Right renal cortex interstitium (tissue), 3 donors: ENCODE measurements at places on chromosomes 1 and 21.

DNA sequence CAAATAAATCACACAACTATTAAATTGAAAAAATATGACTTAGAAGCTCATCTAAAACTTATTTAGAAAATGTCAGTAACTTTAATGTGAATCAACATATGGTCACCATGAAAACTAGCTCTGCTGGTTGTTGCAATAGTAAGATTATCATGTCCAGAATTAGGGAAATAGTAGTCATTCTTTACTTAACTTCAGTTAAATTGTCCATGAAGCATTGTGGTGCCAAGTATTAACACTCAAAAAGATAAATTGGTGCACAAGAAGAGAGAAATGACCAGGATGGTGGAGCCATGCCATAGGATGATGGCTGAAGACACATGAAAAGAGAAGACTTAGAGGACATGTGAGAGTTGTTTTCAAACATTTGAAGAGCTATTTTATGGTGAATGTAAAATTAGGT, 130.2 kb upstream of the PTGFR start:
- no peak for DNase-seq

- DNase-seq = no peak
Measured at GRCh38 chr1:25197982-25198662, 34.2 kb downstream of the SYF2 start.

DNA sequence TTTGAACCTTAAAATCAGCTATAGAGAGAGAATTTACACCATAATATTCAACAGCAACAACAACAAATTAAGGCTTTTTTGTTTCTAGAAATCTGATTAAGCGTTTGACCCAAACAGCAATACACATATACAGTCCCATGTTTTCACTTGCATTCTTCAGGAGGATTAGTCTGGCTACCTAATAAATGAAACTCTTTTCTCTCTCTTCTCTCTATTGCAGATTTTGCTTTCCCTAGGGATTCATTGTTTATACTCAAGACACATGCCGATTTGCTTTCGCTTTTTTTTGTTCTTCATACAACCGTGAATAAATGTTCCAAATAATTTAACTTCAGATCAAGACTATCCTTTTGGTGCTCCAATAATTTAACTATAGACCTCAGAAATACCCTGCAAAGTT, 162.4 kb upstream of the PTBP2 start:
- no peak for DNase-seq

DNA sequence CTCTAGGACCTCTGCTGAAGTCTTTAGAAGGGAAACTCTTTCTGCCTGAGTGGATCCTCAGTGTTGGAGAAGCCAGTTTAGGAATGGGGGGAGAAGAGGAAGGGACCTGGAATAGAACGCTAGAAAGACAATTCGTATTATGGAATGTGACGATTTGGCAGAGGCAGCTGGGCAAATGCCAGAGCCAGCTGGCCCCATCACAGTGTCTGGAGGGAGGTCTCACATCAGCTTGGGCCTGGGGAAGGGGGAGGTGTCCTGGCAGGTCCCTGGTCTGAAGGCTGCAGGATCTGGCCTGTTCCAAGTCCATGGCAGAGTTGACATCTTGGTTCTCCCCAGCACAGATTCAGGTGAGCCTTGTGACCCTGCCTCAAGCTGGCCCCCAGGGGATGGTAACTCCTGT, 11.3 kb downstream of the TMCC2 start:
- DNase-seq = no peak

- no peak for DNase-seq
Measured at GRCh38 chr1:37493336-37494098, 19.1 kb downstream of the ZC3H12A start.

GRCh38 chr21:43854773-43855633, 10.0 kb upstream of the AGPAT3 start:
- DNase-seq = no peak

GRCh38 chr1:50163680-50164079, 55.0 kb downstream of the ELAVL4 start:
- DNase-seq = no peak

DNA sequence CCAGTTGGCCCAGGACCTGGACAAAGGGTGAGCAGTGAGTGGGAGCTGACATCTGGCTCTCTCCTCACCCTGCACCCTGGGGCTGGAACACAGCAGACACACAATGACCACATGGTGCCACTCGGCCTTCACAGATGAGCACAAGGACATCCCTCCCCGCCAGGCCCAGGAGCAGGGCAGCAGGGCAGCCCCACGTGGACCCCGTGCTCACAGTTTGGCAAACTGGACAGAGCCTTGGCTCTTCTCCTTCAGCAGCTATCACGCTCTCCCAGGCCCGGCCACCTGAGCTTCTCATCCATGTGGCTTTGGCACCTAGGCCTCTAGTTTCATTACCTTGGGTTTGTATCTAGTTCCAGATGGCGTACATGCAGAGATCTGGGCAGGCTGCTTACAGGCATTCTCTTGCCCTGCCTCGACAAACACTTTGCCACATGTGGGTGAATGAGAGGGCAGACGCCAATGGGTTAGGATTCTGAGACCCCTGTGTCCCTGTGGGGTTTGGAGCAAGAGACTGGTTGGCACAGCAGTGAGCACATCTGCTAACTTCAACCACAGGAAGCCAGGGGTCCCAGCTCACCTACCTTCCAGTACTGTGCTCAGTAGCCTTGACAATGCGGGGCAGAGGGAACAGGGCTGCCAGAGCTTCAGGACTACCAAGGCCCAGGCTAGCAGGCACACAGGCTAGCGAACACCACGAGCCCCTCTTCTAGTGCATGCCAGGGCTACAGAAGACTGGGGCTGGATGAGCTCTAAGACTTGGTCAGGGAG, 3.4 kb upstream of the PTPRF start:
- no peak for DNase-seq

- DNase-seq = no peak
Measured at GRCh38 chr1:236201786-236202185, 59.4 kb downstream of the GPR137B start.

GRCh38 chr1:109794319-109795132, 30.8 kb upstream of the EPS8L3 start:
- DNase-seq = no peak

- no peak for DNase-seq
Measured at GRCh38 chr1:8902765-8903164, 24.3 kb upstream of the ENO1 start.

DNA sequence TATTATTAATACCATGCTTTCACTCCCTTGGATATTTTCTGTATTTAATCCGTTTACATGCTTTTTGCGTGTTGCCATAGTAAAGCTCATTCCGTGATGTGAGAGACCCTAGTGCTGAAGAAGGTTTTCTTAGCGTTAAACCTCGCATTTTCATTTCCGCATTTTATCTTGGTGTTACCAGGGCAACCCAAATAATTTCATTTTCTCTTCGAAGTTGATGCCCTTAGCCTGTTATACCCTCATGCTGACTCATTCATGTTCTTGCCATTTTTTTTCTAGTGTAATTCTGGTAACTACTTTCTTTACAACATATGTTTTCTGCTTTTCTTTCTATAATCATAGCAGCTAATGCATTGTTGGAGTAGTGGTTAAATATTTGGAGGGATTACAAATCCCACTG, 37.2 kb downstream of the LRRC8C start:
- no peak for DNase-seq

DNA sequence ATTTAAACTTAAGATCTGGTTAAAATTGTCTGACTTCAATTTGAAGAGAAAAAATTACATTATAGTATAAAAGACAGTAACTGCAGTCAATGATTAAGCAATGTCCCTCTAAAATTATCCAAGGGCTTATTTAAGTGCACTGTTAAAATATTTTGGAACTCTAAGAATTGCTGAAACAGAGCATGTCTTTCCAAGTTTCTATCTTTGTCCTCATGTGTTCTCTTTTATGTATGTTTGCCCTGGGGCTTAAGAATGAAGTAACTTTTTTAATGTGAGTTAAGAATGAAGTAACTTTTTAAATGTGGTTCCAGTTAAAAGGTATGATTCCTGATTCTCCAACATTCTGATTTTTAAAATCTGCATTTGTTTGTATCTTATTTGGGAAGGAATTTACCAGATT, 69.0 kb upstream of the MARK1 start:
- DNase-seq = no peak

- no peak for DNase-seq
Measured at GRCh38 chr1:58206749-58207148, 339.8 kb downstream of the OMA1 start.

GRCh38 chr21:35144978-35145377, 95.9 kb upstream of the RUNX1 start:
- no peak for DNase-seq

DNA sequence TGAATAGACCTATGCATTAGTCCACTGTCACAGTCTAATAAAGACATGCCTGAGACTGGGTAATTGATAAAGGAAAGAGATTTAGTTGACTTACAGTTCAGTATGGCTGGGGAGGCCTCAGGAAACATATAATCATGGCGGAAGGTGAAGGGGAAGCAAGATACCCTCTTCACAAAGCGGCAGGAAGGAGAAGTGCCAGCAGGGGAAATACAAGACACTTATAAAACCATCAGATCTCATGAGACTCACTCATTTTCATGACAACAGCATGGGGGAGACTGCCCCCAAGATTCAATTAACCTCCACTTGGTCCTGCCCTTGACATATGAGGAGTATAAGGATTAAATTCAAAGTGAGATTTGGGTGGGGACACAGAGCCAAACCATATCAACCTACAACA, 59.4 kb downstream of the CAPN9 start:
- DNase-seq = no peak

DNA sequence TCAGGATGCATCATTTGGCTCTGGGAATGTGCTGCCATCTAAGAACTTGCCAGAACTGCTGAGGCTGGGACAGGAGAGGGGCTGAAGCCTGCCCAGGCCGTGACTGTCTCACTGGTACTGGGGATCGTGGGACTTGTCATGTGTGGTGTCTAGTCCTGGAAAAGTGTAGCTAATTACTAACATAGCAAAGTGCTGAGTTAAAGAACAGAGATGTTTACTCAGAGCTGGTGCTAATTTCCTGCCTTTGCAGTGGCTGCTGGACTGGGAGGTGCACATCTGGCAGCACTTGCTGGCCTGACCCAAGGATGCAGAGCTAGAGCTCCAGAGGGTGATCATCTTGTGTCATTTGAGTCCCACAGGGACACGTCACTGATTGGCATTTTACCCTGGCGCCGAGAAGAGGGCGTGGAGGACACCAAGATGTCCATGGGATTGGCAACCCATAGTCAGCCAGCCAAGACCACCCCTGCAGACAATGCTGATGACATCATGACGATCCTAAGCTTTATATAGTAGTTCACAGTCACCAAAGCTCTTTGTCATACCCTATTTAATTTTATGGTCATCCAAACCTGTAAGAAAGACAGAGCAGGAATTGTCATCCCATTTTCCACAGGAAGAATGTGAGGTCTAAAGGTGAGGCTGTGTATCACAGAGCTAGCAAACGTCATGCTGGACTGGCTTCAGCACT, 110.1 kb upstream of the SLC44A3 start:
- DNase-seq = no peak

GRCh38 chr1:12162459-12163137, 4.2 kb upstream of the TNFRSF1B start:
- no peak for DNase-seq

DNA sequence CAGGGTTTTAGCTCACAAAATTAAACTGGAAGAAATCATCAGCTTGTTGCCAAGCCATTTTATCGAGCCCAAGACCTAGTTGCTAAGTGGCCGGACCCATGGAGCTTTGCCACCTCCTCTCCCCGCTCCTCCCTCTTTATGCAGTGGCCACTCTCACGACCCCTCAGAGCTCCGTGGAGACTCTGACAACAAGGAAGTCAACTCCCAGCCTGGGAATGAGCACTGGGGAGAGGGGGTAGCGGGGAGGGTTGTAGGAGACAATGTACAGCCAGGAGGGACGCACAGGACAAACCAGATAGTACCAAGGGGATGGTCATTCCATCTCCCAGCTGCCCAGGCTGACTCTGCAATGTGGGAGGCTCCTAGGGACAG, 250.9 kb downstream of the SIPA1L2 start:
- DNase-seq = no peak

DNA sequence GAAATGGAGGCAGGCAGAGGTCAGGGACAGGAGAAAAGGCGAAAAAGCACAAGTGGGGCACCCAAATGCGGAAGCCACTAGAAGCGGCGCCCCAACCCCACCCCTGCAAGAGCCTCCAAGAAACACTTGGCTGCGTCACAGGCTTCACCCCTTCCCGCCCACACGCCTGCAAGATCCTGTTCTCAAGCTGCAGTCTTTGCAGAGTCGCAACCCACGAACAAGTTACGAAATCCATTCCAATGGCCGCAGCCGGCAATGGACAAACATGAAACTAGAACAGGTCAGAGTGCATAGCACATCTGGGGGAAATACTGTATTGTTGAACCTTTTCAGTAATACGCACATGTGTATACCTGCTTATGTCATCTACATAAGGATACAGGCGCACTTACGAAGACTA, 103.6 kb downstream of the PSMG1 start:
- no peak for DNase-seq
